ENCODE measurements at places on chromosomes 1 and 21.
A peak's percentile ranks its signal among the peaks of the same experiment; 100 is the strongest.

- no peak for DNase-seq
Observed at GRCh38 chr1:154155251-154155650, 378 bp upstream of the NUP210L start.

DNA sequence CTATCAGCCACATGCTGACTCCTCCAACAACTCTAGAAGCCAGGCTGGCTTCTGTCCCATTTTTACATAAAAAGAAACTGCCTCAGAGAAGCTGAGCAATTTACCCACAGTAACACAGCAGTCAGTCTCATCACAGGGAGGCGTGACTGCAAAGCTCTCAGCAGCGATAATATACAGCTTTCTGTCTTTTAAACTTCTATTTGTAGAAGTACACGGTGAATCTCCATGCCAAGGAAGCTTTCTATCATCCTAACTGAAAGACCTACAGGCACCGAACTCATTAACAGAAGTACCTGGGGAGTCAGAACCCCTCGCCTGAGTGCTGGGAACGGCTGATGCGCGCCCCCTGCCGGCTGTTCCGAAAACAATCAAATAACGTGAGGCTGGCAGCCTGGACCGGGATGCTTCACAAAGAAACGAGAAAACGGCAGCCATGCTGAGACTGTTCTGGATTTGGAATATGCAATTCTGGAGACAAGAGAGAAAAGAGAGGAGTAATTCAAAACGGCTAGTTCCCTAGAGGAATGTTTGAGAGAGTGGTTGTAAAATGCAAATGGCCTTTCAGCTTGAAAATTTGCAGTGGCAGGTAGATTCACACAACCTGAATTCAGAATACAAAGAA lies 43.5 kb upstream of the RAB4A start:
- peak; percentile 84 for DNase-seq

- DNase-seq: no peak
Observed at GRCh38 chr1:19456968-19457441, 28.3 kb downstream of the CAPZB start.

DNA sequence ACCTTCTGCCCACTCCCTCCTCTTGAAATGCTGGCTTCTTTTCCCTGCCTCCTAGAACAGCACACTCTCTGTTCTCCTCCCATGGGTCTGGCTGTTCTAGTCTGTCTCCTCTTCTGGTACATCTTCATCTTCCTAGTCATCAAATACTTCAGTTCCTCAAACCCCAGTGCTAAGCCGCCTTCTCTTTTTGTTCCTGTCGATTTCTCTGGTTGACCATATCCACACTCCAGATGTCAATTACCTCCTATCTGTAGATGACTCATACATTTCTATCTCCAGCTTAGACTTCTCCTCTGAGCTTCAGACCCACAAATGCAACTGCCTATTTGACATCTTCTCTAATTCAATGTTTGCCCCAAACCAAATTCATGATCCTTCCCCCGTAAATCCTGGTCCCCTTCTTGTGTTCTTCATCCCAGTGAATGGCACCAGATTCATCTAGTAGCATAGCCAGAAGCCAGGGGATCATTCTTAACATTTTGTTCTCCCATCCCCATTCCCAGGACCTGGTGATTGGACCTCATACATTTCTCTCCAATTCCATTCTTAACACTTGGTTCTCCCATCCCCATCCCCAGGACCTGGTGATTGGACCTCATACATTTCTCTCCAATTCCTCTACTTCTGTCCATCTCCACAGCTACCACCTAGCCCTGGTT lies 35.9 kb downstream of the USP24 start:
- no peak for DNase-seq
